Nucleus accumbens (tissue), 56 donors: ENCODE measurements at places on chromosomes 12 and 14.
A peak's percentile ranks its signal among the peaks of the same experiment; 100 is the strongest.

DNA sequence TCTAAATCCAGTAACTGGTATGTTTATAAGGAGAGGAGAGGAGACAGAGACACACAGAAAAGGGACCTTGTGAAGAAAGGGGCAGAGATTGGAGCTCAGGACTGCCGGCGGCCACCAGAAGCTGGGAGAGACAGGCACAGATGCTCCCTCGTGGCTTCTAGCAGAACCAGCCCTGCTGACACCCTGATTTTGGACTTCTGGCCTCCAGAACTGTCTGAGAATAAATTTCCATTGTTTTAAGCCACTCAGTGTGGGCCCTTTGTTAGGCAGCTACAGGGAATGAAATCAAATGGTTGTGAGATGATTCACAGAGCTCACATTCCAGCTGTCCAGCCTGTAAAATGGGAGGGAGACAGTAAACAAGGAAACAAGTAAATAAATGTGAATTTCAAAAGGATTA is 47.6 kb downstream of the TMEM132C start:
- no peak for DNase-seq

DNA sequence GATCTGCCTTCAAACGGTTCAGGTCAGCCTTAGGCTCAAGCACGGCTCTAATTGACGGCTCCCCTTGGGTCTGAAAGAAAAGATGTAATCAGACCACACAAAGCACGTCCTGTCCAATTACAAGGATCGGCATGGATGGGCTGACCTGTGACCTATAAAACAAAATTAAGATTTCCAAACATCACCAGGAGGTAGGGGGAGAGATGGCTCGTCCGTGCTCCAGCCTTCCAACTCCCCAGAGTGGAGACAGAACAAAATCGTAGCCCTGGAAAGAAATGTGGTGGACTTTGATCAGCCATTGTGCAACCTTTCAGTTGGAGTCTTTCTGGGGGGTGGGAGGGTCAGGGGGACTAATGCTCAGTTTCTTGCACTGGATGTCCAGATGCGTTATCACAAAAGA is 226.6 kb upstream of the DIO3 start:
- no peak for DNase-seq

DNA sequence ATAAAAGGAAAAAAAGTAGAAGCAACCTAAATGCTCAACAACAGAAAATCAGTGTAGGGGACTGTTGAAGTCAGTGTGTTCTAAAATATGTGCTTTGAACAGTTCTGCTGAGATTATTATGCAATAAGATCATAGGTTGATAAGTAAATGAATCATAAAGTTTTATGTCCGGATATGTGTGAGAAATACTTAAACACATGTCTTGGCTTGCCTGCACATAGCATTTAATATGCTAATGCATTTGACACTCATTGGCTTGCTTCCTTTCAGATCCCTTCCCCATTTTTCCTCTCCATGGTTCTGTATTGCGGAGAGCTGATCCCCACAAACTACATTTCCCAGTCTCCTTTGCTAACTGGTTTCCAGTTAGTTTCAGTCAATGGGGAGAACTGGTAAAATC is 573.8 kb upstream of the TBX3 start:
- DNase-seq: no peak

DNA sequence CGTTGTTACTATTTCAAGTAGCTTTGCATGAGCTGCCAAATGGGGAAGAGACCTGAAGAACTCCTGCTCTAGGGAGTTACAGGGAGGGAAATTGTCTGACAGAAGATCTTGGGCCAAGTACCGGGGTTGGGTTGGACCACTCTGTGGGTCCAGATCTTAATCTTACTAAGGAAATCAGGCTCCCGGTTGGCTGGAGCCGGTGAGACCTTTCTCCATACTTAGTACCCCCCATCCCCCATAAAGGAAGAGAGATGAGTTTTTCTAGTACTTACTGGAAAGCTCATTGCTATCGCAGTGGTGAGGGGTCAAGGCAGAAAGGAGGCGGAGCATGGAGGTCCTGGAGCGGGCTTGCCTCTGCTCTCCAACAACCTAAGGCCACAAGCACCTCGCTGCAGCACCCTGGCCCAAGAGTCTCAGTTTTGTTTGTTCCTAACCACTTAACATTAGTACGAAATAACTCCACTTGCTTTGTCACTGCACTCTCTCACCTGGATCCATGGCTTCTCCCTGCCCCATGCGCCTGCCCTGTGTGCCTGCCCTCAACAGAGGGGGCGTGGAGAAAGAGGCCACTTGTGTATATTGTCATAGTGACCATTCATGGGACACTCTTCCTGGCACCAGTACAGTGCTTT is 6.8 kb upstream of the UNC119B start:
- DNase-seq: no peak

DNA sequence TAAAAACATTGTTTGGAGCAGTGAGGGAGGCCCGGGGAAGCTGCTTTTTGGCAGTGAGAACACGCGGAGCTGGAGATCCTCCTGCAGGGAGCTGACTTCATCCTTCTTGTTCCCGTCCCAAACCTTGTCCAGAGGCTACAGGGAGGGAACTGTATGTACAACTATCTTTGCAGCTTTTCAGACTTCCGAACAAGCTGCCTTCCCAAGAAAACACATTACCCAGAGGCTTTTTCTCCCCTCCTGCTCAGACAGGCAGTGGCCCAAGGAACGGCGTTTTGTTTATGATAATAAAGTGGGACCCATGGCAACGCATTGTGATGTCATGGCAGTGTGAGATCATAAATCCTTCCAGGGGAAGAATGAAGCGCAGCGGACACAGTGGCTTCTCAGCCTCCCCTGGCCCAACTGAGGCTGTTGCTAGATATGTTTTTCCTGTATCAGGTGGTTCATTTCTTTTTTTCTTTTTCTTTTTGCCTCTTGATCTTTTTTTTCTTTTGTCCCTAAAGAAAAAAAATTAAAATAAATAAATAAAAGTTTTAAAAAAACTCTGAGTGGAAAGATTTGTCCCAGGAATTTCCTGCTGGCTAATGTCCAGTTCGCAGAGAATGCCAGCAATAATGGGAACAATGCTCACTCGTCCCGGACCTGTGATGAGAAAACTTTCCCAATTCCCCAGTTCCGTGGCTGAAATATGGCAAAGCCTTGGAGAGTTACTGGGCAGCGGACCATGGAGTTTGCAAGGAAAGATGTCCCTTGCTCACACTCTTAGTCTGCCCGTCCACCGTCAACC is 103.4 kb upstream of the MAP1LC3B2 start:
- no peak for DNase-seq

GRCh38 chr12:123471374-123472068 is 13.6 kb downstream of the SNRNP35 start:
- no peak for DNase-seq

- no peak for DNase-seq
Measured at GRCh38 chr14:34733245-34733644, 18.9 kb upstream of the CFL2 start.

GRCh38 chr12:48972213-48972951 is 847 bp upstream of the WNT10B start:
- no peak for DNase-seq

DNA sequence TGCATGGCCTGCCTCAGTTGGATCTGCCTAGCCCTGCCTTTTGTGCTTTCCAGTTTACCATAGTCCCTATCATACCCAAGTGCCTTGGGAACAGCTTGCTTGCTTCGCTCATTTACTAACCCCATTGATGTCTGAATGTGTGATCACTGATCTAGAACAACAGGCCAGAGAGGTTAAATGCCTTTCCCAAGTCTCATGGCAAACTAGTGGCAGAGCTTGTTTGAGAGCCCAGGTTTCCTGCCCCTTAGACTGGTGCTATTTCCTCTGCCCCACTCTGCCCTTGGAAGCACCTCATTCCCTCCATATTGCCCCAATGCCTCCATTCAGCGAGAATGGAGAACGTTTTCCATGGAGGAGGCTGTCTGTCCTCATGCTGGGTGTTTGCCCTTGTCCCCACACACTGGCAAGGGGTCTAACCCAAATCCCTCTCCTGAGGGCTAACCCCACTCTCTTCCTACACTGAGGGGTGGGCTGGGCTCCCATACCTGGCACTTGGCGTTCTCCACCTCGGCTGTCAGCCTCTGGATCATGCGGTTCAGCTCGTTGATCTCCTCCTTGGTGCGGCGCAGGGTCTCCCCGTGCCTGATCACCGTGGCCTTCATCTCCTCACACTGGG is 19.8 kb downstream of the KRT7 start:
- DNase-seq: no peak

DNA sequence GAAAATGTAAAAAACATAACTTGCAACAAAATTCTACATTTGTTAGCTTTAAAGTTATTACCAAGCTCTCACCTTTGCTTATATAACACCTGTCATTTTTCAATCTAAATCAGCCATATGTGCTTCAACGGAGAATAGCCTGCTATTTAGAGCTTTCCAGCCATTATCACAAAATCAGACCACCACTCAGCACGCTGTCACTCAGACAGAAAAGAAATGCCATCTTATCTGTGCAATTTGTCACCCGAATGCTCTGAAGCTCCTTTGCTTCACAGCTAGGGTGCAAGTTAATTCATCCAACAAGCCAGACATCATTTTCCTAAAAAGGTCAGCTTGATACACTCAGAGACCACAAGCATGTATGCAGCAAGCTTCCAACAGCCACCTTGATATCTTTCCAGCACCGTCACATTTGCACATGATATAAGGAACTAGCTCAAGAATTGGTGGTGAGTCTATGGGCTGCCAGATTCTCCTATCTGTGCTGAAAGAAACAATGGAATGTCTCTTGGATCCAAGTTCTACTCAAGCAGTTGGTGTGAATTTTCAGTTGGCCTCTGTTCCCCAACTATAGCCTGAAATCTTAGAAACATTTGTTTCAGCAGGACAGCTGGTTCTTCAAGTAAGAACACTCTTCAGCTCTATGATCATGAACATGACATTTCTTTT is 20.0 kb upstream of the IFNG-AS1 start:
- DNase-seq: no peak

- no peak for DNase-seq
Measured at GRCh38 chr14:64244279-64244678, 49.9 kb downstream of the ESR2 start.

GRCh38 chr14:38257507-38257906 is 1.6 kb upstream of the CLEC14A start:
- no peak for DNase-seq

- no peak for DNase-seq
Measured at GRCh38 chr12:131047789-131048610, 94.3 kb downstream of the ADGRD1 start.

DNA sequence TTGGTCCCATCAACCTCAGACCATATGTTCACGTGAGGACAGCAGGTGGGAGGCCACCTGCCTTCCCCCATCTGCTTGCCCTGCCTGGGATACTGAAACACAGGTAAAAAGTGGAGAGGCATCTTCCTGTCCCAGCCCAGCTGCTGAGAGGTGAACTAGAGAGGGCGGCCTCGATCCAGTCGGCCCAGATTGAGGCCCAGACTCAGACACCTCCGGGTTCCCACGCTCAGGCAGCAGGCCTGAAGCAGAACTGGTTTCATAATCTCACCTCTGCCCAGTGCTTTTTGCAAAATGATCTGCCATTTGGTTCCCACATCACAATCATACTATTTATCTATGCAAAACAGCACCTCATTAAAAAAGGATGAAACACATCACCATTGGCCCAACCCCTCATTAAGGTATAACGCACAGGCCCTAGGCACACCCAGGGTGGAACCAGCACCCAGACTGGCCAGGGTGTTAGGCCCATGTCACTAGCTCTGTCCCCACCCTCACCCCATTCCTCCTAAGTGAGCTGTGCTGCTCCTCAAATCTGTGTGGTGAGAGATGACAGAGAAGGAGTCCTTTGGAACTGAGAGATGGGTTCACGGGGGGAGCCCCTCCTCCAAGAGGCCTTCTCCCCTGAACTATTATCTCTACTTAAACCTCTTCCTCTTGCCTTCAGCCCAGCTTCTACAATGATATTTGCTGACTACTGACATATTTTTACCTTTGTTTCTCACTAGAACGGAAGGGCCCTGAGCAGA is 81.1 kb downstream of the ZFP36L1 start:
- DNase-seq: no peak

GRCh38 chr12:20383612-20384011 is 15.3 kb downstream of the PDE3A start:
- DNase-seq: no peak

DNA sequence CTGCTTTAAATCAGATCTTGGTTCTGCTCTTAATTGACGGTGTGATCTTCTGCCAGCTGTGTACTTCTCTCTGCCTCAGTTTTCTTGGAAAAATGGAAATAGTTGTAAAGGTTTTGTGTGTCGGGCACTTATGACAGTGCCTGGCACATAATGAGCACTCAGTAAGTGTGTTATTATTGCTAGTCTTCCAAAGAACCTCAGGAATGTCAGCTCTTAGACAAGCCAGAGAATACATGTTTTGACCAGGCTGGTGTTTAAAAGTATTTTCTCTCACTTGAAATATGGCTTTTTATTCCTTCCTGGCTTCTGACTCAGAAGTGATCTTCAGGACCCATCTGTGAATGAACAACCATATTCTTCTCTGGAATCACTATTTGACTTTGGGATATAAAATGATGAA is 304.1 kb downstream of the SNAPC1 start:
- DNase-seq: no peak

GRCh38 chr14:77303417-77304156 is 17.1 kb downstream of the POMT2 start:
- peak; percentile 8 for DNase-seq

DNA sequence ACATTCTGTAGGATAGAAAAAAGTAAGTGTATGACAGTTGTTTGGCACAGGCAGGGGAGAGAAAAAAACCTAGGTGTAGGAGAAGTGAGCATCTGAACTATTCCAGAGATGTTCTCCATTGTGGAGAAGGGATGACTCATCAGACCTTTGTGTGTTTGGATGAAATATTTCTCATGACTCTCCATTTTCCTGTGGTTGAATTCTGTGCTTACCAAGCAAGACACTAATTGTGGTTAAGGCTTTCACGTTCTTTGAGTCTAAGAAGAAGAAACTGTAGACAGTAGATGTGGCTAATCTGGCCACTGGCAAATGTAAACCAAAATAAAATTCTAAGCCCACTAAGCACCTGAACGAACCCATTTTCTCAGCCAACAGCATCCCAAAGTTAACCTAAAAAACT is 107.9 kb upstream of the GZMB start:
- no peak for DNase-seq

- no peak for DNase-seq
Measured at GRCh38 chr14:97359341-97359740, 562.2 kb downstream of the VRK1 start.

DNA sequence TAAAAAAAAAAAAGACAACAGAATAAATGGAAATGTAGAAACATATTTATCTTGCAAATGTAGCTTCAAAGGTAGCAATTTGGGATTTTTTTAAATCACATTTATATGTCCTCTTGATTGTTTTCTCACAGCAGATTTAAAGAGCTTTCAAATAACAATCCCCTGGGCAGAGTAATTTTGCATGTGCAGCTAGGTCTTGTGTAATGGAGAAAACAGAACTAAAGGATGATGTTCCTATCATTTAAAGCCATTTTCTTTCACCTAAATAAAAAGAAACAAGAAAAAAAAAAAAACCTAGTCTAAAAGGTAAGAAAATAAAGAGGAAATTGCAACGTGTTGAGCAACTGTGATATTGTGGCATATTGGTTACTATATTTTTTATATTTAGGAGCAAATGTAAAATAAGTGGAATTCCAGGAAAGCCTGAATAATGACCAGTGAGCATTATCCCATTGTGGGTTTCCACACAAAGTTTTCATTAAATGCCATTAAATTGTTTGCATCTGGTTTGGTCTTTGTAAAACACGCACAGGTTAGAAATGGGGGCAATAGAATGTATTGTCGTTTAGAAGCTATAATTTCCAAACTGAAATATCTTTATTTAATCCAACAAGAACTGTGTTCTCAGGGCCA is 215.6 kb downstream of the SLC6A15 start:
- DNase-seq: no peak

- no peak for DNase-seq
Measured at GRCh38 chr14:93975791-93976476, 436 bp downstream of the ASB2 start.
